ENCODE measurements at places on chromosomes 11 and 22.

- DNase-seq, result no peak
Measured at GRCh38 chr11:62556875-62557631, 10.4 kb upstream of the AHNAK start.

- DNase-seq, result no peak
Measured at GRCh38 chr11:119091966-119092879, 7.5 kb downstream of the HMBS start.

GRCh38 chr11:86152006-86152862 lies 83.3 kb upstream of the PICALM start:
- no peak for DNase-seq

GRCh38 chr11:64728757-64729365 lies 5.9 kb upstream of the NRXN2 start:
- DNase-seq, result no peak

DNA sequence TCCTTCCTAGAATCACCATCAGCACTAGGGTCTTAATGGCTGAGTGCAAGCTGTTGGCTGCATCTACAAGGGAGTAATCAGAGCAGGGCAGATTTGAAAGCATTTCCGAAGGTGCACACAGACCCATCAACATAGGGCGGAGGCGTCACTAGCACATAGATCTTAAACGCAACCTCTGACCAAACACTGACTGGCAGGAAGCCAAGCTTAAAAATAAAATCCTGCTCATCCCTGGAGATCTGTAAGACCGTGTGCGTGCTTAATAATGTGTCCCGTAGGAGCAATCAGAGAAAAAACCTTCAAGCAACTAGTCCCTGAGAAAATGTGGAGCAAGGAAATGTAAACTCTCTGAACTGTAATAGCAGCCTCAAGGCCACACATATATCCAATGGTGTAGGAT lies 470.5 kb downstream of the ETS1 start:
- no peak for DNase-seq

DNA sequence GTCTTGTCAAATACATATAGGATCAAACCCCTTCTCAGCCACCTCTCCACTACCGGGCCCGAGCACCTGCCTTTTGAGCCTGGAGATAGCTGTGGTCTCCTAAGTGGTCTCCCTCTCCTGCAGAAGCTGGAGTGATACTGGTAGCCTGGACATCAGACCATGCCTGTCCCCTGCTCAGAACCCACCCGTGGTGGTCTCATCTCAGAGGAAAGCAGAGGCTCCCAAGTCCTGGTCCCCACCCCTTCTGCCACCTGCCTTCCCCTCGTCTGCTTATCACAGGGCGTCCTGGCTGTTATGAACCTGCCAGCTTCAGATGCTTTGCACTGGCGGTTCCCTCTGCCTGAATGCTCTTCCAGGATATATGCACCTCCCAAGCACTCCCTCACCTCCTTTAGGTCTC lies 50.5 kb upstream of the EIF3D start:
- DNase-seq, result no peak

DNA sequence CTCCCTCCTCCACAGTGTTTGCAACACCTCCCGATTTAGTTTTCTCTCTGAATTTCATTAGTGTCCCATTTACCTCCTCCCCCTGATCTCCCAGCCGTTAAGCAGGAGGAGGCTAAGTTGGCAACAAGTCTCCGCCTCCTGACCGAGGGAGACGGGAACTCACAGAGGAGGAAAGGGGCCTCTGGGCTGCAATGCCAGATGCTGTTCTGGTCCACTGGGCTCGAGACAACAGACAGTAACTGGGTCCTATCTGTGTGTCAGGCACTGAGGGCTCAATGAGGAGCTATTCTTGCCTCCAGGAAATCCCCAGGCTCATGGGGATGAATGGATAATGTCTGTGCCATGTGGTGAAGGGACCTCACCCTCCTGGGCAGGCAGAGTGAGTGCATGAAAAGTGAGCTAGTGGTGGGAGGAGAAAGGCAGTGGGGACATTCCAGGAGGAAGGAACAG lies 228.1 kb downstream of the TENM4 start:
- no peak for DNase-seq

- DNase-seq, result no peak
Measured at GRCh38 chr11:39443424-39444022, 2015.9 kb downstream of the LRRC4C start.

- no peak for DNase-seq
Measured at GRCh38 chr11:105164208-105164607, 24.6 kb upstream of the CARD18 start.

GRCh38 chr11:70066628-70067027 lies 11.5 kb upstream of the ANO1 start:
- DNase-seq, result no peak

DNA sequence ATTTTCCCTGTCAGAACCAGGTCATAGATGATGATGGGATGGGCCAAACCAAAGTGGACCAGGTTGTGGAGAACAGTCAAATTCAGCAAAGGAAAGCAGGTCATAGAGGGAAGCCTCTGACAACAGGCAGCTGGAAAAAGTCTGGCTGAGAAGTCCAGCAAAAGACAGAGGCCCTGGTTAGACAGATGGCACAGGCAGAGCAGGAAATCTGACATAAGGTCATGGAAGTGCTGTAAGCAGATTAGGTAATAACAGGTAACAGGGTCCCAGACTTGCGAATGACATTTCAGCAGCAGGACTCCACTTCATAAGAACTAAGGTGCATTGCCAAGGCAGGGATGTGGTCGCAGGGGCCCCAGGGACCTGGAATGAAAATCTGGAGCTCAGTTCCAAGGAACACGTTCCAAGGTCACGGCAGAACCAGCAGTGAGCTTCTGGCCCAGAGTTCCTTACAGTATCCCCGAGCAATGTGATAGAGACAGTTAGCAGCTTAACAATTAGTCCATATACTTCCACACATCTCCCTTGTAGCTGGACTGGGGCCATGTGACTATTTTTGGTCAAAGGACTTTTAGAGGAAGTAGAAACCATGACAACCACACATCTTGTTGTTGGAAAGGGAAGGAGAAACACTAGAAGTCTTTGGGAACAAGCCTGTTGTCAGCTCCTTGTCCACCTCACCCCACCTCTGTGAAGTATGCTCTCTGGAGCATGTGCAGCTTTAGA lies 75.4 kb downstream of the ME3 start:
- DNase-seq, result no peak

- DNase-seq, result no peak
Measured at GRCh38 chr11:63838150-63838677, 696 bp upstream of the MARK2 start.

GRCh38 chr22:38087855-38088254 lies 3.9 kb upstream of the SLC16A8 start:
- DNase-seq, result no peak

GRCh38 chr11:95108671-95109551 lies 19.3 kb downstream of the ENDOD1 start:
- no peak for DNase-seq

DNA sequence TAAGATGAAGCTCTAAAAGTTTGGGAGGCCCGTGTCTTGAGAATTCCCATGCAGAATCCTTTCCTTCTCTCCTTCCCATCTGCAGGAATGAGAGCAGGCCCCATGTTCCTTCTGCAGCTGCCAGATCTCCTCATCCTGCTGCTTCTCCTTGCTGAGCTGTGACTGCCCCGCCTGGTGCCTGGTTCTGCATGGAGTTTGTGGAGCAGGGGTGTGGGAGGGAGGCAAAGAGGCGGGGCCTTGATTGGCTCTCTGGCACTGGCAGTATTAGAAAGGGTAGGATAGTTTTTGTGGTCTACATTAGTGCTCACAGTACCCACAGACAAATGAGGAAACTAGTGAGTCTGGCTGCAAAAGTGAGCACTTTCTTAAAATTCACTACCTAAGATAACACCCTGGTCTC lies 91.1 kb upstream of the CLPB start:
- DNase-seq, result no peak

GRCh38 chr22:36818010-36818642 lies 1.3 kb upstream of the PVALB start:
- DNase-seq, result no peak

- DNase-seq, result no peak
Measured at GRCh38 chr22:24422102-24422665, 5.2 kb upstream of the ADORA2A start.

GRCh38 chr22:40612291-40612751 lies 24.2 kb downstream of the MRTFA start:
- no peak for DNase-seq

DNA sequence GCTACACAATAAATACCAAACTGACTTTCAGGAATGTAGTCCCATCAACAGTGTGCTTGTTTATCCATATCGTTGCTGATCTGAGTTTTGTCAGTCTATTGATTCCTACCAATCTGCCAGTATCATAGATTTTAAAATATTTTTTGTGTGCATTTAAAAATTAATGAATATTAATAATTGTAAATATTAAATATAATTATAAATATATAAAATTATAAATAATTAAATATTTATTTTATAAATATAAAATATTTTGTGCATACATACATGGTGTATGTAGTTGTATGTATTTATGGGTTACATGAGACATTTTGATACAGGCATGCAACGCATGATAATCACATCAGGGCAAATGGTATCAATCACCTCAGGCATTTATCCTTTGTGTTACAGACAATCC lies 53.6 kb downstream of the CUL5 start:
- no peak for DNase-seq

DNA sequence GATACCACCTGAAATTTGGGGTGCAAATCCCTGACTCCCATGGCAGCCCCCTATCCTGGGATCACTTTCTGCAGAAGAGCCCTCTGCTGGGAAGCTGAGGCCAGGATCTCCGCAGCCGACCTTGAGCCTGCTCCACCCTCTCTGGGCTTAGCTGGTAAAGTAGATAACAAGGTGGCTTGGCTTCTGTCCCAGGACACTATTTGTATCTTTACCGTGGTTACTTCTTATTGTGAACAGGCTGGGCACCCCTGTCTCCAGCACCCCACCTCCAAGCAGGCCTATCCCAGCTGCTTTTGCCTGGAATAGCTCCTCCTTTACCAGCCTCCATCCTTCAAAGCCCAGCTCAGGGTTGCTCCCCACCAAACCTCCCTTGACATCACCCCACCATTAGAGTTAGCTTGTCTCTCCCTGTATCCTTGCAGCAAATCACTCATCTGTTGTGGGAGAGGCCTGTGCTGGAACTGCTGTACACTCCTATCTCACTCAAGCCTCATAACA lies 35.2 kb upstream of the P2RY2 start:
- DNase-seq, result no peak

GRCh38 chr22:22927888-22928665 lies 40.5 kb downstream of the IGLL5 start:
- no peak for DNase-seq

- DNase-seq, result no peak
Measured at GRCh38 chr11:19055905-19056304, 4.6 kb downstream of the MRGPRX2 start.

- no peak for DNase-seq
Measured at GRCh38 chr11:70167723-70168404, 35.2 kb upstream of the FADD start.

DNA sequence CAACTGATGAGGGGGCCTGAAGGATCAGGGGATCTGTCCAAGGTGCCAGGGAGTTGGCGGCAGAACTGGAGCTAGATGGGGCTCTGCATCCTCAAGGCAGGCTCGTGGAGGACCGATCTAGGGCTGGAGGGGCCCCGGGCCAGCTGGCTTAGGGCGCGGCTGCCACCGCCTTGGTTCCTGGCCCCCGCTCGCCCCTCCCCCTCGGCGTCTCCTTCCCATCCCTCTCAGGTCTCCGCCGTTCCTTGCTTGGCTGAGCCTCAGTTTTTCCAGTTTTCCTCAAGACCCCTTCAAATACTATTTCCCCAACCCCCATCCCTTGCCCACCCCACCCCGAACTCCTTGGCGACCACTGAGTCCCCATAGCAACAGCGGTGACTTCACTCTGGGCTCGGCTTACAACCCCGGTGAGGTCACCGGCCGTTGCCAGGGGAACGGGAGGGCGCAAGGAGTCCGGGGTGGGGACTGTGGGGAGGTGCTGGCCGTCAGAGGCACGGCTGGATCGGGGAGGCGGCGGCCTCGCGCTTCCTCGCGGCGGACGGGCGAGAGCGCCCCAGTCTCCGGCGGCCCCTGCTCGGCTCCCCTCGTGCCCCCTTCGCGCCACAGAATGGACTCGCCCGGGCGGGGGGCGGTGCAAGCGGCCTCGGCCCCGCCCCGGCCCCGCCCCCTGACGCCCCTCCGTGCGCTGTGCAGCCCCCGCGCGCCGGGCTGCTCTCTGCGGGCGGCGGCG lies 7.5 kb downstream of the FREY1 start:
- DNase-seq, result no peak

GRCh38 chr22:38230108-38230825 lies 28.5 kb downstream of the MAFF start:
- DNase-seq, result no peak

- no peak for DNase-seq
Measured at GRCh38 chr11:25039165-25039564, 542.3 kb downstream of the LUZP2 start.

DNA sequence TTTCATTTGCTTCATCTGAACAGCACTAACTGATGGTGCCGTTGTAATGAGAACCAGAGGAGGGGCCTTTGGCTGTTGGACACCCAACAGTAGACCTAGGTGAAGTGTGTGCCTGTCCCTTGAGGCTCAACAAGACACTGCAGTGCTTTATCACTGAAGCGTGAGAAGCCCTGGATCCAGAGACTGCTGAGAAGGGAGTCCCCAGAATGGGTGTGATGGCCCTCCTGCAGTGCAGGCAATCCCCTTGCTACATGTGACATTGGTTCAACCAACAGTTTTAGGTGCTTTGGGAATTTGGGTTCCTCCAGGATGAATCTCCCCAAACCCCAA lies 125.6 kb downstream of the BRD1 start:
- no peak for DNase-seq

- DNase-seq, result no peak
Measured at GRCh38 chr11:86588566-86589090, 83.8 kb downstream of the ME3 start.

DNA sequence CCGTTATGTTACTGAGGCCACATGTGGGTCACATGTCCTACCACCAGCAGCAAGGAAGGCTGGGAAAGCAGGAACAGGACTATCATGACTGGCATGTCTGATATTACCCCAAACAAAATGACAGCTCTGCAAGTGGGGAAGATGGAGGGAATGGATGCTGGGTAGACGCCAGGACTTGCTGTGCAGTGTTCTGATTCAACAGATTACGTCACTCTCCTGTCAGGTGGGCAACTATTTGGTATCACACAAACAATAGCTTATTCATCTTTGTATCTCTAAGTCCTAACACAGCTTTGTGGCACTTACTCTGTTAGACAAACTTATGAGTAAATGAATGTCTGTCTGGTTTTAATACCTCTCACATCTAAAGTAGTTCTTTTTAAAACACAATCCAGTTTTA lies 105.2 kb downstream of the SPON1 start:
- DNase-seq, result no peak

- no peak for DNase-seq
Measured at GRCh38 chr11:83717537-83717936, 431.4 kb upstream of the CCDC90B start.

GRCh38 chr11:33606762-33607161 lies 93.9 kb downstream of the C11orf91 start:
- no peak for DNase-seq
